ENCODE measurements at places on chromosomes 4 and X. TPM values are rescaled to one million over a fixed set of nuclear protein-coding genes. Genes with fewer than 3 reads are reported as not detected.

The CFP gene
- 9.0 TPM for total RNA-seq

The MYOZ2 gene
- total RNA-seq: not detected

The WDFY3 gene
- 2.5 TPM for total RNA-seq

The DCAF4L1 gene
- 0.16 TPM for total RNA-seq

The DDX53 gene
- not detected for total RNA-seq

The L1CAM gene
- not detected for total RNA-seq

The HS3ST1 gene
- total RNA-seq: not detected

The VSIG1 gene
- not detected for total RNA-seq

The GRIA3 gene
- not detected for total RNA-seq

DNA sequence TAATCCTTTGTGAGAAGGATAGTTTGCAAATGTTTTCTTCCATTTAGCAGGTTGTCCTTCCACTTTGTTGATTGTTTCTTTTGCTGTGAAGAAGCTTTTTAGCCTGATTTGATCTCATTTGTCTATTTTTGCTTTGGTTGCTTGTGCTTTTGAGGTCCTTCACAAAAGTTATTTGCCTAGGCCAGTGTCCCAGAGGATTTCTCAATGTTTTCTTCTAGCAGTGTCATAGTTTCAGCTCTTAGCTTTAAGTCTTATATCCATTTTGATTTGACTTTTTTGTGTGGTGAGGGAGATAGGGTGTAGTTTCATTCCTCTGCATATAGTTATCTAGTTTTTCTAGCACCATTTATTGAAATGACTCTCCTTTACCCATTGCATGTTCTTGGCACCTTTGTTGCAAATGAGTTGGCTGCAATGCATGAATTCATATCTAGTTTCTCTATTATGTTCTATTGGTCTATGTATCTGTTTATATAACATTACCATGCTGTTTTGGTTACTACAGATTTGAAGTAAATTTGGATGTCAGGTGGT lies 41.8 kb upstream of the ANTXR2 start:
- no peak for DNase-seq
- peaks cover 2% of the 10 kb centered on the region for H3K27me3 ChIP-seq
- no peaks in the 10 kb centered on the region for H3K36me3 ChIP-seq
- no peak overlapping the region for H3K4me3 ChIP-seq
- H3K27ac ChIP-seq: no peak overlapping the region

DNA sequence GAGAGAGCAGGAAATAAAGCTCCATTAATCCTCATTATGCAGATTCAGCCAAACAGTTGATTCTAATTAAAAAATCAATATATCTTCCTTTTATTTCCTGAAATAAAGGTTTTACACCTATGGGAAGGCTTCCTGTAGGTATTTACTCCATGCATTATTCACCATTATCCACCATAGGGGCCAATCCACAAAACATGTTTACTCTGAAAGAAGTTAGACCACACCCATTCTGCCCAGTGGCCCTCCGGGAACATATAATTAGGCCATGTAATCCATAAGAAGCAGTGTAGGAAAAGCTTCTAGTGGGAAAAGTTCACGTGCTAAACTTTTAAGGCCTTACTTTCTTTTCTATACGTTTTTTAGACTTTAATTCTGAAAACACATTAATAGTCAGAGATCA lies 57.7 kb downstream of the SAT1 start:
- H3K4me1 ChIP-seq: no peaks in the 10 kb centered on the region
- DNase-seq: no peak
- no peaks in the 10 kb centered on the region for H3K36me3 ChIP-seq
- no peak overlapping the region for H3K27ac ChIP-seq
- H3K4me3 ChIP-seq: no peak overlapping the region

GRCh38 chr4:48042979-48043461 lies 26.4 kb downstream of the NIPAL1 start:
- peaks cover 3% of the 10 kb centered on the region for H3K27me3 ChIP-seq
- H3K4me1 ChIP-seq: peaks cover 42% of the 10 kb centered on the region
- H3K36me3 ChIP-seq: no peaks in the 10 kb centered on the region
- no peak overlapping the region for H3K27ac ChIP-seq
- no peak overlapping the region for H3K4me3 ChIP-seq

GRCh38 chrX:70527610-70528345 lies 83.1 kb downstream of the DLG3 start:
- H3K4me1 ChIP-seq: no peaks in the 10 kb centered on the region
- no peak for DNase-seq
- no peak overlapping the region for H3K27ac ChIP-seq

DNA sequence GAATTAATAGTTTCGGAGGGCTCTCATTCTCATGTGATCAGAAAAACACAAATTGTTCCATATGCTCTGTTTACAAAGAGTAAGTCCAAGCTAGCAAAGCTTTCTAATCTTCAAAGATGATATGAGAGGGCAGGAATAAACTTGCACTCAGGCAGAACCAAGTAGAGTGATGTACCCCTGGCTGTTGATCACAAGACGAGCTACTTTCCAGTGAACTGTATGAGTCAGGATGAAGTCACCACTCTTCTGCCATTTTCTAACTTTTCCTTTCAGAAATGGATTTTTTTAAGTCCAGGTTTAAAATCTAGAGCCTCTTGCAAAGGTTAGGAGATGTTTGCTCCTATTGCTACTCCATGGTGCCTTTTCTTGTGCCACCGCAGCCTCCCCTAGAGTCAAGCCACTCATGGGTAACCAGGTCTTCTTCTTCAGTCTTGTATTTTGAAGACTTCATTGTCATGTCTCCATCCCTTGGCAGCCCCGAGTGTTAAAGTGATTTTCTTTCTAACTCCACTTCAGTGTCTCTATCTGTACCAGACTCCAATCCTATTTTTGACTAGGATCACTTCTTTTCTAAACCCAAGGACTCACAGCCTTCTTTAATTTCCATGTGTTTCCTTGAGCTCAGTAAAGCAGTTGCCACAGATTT lies 171.9 kb upstream of the GALNT7 start:
- H3K4me1 ChIP-seq: no peaks in the 10 kb centered on the region
- no peak for DNase-seq
- no peaks in the 10 kb centered on the region for H3K27me3 ChIP-seq
- H3K4me3 ChIP-seq: no peak overlapping the region

DNA sequence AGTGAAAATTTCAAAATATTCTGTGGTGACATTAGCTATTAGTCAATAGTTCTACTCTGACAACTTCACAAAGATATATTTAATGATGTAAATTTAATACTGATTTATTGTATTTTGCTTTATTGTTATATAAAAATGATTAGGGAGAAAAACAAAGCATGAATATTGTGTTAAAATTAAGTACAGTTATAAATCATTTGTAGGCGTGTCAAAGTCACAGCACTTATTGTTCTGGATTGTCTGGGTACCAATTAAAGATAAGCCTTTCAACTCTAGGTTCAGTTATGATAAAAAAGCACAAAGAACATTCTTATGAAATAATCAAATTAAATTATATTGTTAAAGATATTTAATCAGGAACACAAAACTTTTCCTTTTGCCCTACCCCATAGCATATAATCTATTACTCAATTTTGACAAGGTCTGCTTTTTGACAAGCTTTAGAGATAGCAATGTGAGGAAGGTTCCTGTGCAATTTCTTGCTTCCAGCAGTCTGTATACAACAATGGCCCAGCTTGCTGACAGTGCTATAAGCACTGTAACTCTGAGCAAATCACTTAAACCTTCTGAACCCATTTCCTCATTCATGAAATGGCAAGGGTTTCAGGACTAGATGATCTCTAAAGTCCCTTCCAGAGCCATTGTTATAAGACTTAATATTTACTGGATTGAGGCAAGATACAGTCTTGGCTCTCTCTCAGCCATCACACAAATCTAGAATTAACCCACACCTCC lies 910.3 kb upstream of the LCORL start:
- no peak for DNase-seq
- H3K4me3 ChIP-seq: no peak overlapping the region
- H3K4me1 ChIP-seq: no peaks in the 10 kb centered on the region

DNA sequence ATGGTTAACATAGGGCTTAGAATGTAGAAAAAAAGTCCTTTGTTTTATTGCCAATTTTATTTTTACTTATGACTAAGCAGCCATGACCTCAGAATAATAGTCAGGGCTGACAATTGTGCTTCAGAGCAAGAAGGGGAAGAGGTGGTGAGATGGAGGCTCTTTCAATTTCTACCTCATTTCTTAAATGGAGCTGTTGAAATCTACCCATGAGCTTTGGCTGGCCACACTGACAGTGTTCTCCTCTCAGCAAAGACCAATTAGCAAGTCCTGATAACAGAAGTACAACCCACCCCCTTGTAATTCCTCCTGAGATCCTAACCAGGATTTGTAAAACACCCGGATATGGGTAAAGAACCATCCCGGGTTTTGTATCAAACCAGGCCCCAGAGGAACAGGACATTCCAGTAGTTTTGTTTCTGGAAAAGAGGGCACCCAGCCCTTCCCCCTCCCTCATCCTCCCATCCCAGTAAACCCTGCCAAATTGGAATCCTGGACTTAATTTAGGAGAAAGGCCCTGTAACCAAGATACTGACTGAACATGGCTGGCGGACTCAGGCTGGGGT lies at the start of gene HEPH:
Gene HEPH, plus strand, starts transcription at position 399 of the 563 bp plus-strand sequence. CDS start 6,324 bp downstream, outside the sequence.
- no peaks in the 10 kb centered on the region for H3K4me1 ChIP-seq
- no peak within 1 kb of the TSS for H3K4me3 ChIP-seq
- no peak within 1 kb of the TSS for H3K27ac ChIP-seq
- no peaks in the 10 kb centered on the region for H3K27me3 ChIP-seq

- no peaks in the 10 kb centered on the region for H3K27me3 ChIP-seq
- no peak for DNase-seq
- H3K4me1 ChIP-seq: no peaks in the 10 kb centered on the region
- no peak overlapping the region for H3K4me3 ChIP-seq
Measured at GRCh38 chrX:7191681-7192110, 43.7 kb upstream of the PUDP start.

DNA sequence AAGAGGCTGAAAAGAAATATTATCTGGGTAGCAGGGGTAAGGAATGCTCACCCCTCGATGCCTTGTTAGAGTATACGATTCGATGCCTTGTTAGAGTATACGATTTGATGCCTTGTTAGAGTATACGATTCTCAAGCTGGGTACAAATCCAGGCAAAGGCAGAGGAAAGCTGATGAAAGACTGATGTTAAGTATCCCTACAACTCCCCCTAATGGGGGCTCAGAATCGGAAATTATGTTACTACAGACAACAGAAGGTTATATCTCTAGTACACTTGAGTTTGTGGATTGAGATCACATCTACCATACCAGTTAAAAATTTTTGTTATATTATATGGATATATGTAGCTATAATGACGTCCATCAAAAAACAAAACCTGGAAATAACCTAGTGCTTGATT lies 4.8 kb downstream of the LRRC66 start:
- H3K27ac ChIP-seq: no peak overlapping the region
- H3K4me3 ChIP-seq: no peak overlapping the region
- DNase-seq: no peak

GRCh38 chrX:23785580-23785979 lies 2.6 kb downstream of the SAT1 start:
- H3K27ac ChIP-seq: no peak overlapping the region
- peaks cover 20% of the 10 kb centered on the region for H3K4me1 ChIP-seq
- no peak overlapping the region for H3K4me3 ChIP-seq
- no peaks in the 10 kb centered on the region for H3K27me3 ChIP-seq

- H3K4me1 ChIP-seq: no peaks in the 10 kb centered on the region
- H3K27ac ChIP-seq: no peak overlapping the region
- H3K4me3 ChIP-seq: no peak overlapping the region
- no peak for DNase-seq
- no peaks in the 10 kb centered on the region for H3K36me3 ChIP-seq
Measured at GRCh38 chrX:15127010-15127409, 142.9 kb downstream of the ASB9 start.

DNA sequence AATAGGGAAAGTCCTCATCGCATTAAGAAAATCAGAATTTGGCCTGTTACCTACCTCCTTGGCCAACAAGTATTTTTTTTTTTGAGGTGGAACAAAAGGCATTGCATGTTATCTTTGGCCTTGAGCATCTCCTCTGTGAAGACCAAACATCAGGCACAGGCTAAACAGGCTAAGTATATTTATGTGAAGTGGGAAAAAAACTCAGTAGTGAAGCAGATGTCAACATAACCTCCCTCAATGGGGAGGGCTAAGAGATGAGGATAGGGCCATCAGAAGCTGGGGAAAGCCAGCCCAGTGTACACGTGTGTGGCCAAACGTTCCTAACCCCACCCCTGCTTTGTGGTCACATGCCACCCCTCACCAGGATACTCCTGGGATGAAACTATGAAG lies 102.5 kb downstream of the FNIP2 start:
- H3K36me3 ChIP-seq: peaks cover 15% of the 10 kb centered on the region
- no peaks in the 10 kb centered on the region for H3K27me3 ChIP-seq
- H3K4me1 ChIP-seq: peaks cover 8% of the 10 kb centered on the region
- no peak overlapping the region for H3K27ac ChIP-seq
- H3K4me3 ChIP-seq: no peak overlapping the region

DNA sequence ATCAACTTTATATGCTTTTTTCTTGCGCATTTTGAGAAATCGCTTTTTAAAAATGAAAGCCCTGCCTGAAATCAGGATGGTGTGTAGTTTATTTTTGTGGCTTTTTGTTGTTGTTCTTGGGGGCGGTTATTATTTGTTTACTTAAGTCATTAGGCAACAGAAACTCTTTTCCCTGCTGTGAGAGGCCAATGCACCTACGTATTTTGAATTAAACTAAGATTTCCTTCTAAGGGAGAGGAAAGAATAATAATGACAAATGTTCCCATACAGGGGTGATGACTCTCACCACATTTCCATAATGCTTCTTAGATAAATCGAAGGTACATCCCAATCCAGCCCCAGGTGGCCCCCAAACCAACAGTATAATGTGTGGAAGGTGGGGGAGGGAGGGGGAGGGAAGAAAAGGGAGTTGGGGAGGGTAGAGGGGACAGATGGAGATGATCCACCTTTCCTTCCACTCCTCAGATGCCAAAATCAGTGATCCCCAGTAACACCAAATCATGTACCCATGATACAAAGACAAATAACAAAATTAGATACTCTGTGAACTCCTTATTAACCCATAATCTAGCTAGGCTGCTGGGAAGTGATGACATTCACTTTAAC lies 39.6 kb downstream of the ZNF827 start:
- no peak overlapping the region for H3K4me3 ChIP-seq
- no peaks in the 10 kb centered on the region for H3K4me1 ChIP-seq
- no peak for DNase-seq
- H3K36me3 ChIP-seq: peaks cover 14% of the 10 kb centered on the region
- H3K27me3 ChIP-seq: no peaks in the 10 kb centered on the region

DNA sequence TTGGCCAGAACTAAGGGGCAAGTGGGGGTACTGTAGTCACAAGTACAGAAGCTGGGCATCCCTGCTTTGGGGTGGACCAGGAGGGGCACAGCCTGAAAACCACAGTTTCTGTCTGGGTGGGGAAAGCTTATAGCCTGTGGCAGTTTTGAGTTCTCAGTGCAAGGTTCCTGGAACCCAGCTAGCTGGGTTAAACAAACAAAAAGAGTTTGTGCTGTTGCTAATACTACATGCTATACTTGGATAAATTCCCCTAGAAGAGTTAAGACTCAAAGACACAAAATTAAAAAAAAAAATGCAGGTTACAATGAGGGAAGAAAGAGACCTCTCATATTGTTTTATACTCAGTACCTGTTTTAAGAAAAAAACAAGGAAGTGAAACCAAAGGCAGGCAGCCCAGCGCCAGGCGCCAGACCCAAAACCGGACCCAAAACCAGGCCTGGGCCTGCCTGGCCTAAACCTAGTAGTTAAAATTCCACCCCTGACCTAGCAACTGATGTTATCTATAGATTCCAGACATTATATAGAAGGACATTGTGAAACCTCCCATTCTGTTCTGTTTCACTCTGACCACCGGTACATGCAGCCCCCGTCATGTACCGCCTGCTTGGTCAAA lies 50.8 kb downstream of the SLC2A9 start:
- no peaks in the 10 kb centered on the region for H3K36me3 ChIP-seq
- H3K27me3 ChIP-seq: no peaks in the 10 kb centered on the region
- no peak overlapping the region for H3K27ac ChIP-seq

- H3K4me1 ChIP-seq: no peaks in the 10 kb centered on the region
- no peak overlapping the region for H3K4me3 ChIP-seq
- H3K36me3 ChIP-seq: no peaks in the 10 kb centered on the region
- H3K27me3 ChIP-seq: no peaks in the 10 kb centered on the region
Measured at GRCh38 chr4:186931519-186931918, 207.9 kb upstream of the FAT1 start.
